ENCODE measurements at places on chromosomes 7 and 10.

DNA sequence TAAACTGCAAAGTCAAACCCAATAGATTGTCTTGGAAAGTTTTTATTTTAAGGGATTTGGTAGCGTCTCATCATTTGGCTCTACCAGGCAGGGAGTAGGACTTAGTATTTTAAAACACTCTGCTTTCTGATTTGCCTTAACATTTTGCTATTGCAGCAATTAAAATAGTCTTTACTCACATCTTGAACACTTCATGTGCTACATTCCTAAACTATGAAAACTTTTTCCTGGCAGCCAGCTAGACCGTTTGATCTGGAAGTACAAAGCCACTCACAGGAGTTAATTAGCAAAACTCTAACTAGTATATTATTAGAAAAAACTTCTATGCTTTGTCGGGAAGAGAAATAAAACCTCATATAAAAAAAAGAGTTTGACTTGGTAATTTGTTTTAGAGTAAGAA is 111.4 kb downstream of the TFPI2 start:
- no peak for DNase-seq

DNA sequence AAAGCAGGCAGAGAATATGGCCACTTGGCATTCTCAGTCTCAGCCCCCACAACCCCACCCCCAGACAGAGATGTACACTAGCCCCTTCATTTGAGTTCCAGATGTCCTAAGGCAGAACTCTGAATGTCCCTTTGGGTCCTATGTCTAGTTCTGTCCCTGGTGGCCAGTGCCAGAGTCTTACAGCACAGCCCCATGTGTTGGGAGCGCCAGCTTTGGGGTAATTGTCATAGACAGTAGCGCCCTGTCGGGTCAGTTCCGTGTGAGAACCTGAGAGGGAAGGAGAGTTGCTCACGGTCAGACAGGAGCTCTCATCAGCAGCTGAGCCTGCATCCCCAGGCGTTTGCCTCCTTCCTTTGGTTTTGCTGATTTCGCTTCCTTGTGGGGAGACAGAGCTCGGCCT is 94.9 kb upstream of the INSYN2A start:
- DNase-seq: no peak

- DNase-seq: no peak
These were observed 3.0 kb downstream of the IKZF1 start for GRCh38 chr7:50307368-50308032.

DNA sequence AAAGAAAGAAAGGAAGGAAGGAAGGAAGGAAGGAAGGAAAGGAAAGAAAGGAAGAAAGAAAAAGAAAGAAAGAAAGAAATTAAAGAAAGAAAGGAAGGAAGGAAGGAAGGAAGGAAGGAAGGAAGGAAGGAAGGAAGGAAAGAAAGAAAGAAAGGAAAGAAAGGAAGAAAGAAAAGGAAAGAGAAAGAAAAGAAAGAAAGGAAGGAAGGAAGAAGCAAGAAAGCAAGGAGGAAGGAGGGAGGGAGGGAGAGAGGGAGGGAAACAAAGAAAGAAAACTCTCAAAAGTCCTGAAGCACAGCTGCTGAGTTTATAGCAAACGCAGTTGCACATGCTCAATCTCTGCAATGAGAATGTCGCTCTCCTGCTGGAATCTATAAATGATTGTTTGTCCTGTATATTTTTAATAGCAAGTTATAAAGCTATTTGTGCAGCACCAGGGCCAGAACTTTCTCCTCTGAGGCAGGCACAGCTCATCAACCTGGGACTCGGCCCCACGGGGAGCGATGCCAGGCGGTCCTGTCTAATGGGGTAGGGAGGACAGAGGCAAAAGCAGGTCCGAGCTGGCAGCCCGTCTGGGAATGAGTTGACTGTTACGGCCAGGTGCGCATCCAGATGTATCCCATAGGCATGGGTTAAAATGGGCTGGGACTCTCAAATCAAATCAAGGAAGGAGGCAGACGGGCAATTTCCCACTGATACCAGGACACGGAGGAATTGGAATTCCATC is 118.0 kb upstream of the PFKP start:
- no peak for DNase-seq

GRCh38 chr10:12947741-12948140 is 53.8 kb downstream of the CCDC3 start:
- no peak for DNase-seq

- DNase-seq: no peak
These were observed 46.0 kb downstream of the ZNRF2 start for GRCh38 chr7:30330134-30331111.

GRCh38 chr7:104142147-104142546 is 65.7 kb downstream of the ORC5 start:
- DNase-seq: no peak

DNA sequence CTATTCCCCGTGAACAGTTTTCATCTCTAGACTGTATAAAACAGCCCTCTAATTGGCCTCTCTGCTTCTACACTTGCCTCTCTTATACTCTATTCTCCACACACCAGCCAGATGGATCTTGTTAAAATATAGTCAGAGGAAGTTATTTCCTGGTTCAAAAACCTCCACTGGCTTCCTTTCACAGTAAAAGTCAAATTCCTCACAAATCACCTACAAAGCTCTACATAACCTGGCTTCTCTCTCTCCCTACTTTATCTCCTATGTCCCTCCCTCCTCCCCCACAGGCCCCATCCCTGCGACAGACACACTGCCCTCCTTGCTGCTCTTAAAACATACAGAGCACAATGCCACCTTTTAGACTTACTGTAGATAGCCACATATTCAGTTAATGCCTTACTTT is 60.1 kb downstream of the TPK1 start:
- no peak for DNase-seq

DNA sequence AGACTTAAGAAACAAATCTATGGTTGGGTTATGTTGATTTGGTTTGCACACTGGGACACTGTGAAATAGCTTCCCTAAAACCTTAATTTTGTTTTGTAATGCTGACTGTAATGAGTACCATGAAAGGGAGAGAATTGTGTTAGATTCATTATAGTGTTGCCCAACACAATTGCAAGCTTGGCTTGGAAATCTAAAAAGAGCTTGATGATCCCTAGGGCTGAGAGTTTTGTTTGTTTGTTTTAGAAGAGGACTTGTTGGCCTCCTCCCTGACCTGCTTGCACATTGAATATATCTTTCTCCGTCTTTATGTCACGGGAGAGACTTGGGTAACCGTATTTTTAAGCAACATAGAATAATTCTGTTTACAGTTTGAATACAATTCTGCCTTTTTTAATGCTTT is 410.1 kb downstream of the ARL4A start:
- no peak for DNase-seq

DNA sequence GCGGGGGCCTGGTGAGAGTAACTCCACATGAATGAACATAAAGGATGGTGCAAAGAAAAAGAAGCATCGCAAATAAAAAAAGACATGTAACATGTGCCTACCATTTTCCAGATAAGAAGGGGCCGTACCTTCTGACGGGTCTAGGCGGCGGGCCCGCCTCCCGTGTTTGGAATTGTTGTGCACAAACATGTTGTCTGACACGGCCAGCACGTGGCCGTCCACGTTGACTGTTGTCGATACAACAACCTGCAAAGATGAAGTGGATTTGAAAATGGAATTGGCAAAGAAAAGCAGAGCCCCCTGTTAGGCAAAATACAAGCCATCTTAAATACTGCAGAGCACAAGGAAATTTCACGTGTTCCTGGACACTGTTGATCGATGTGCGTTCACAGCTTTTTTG is 90.7 kb downstream of the EBF3 start:
- DNase-seq: no peak

- DNase-seq: no peak
These were observed 149.9 kb downstream of the CRPPA start for GRCh38 chr7:16271355-16271915.

DNA sequence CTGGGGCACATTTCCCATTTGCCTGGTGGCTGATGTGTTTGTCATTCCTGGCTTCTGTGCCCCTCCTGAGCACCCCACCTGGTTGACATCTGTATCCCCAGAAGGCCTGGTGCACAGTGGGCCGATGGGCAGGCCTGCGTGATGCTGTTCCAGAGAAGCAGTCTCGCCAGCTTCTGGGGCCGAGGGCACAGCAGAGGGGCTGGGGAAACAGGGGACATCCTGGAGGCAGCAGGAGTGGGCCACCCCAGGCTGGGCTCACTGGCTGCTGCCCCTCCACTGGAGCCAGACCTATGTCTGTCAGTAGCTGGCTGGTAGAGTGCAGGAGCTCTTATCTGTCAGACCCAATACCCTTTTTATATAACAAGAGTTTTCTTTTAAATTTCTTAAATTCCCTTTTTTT is 896 bp upstream of the MYL7 start:
- no peak for DNase-seq

DNA sequence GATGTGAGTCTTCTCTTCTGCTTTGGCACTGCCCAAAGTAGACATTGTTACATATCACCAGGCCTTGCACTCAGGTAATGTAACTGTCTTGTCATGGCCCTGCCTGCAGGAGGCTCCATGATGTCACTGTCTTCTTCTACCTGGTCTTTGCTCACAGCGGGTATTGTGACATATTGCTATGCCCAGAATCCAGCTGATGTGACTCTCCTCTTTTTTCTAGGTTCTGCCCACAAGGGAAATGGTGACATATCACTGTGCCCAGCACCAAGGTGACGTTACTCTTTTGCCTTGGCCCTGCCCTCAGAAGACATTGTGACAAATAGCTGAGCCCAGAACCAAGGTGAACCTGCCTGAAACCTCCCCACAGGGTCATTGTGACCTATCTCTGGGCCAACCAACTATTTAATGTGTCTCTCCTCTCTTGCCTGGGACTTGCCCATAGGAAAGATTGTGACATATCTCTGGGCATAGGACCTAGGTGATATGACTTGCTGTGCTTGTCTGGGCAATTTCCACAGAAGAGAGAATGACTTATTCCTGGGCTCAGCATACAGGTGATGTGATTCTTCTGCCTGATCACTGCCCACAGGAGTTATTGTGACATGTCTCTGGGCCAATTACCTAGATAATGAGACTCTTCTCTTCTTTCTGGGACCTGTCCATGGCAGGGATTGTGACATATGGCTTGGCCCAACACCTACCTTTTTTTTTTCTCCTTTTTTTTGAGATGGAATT is 26.5 kb upstream of the ZNF107 start:
- DNase-seq: no peak

DNA sequence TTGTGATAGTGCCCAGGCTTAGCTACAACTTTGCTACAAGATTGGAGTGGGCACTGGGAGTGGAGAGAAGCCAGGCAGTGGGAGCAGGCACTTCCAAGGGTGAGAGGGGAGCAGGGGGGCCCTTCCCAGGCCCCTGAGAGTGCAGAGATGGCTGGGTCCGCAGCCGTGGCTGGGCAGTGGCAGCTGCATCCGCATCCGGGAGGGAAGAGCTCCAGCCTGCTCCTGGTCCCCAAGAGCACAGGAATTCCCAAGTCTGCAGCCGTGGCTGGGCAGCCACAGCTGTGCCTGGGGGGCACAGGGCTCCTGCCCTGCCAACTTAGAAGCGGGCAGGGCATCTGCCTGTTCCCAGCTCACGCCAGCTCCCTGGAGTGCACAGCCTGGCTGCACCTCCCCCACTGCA is 124.1 kb upstream of the POM121L12 start:
- DNase-seq: no peak

GRCh38 chr7:149741629-149742028 is 31.8 kb downstream of the ZNF467 start:
- DNase-seq: no peak

GRCh38 chr10:93081834-93082233 is 8.1 kb downstream of the CYP26A1 start:
- DNase-seq: no peak

GRCh38 chr7:133504825-133505224 is 251.9 kb downstream of the EXOC4 start:
- DNase-seq: no peak

DNA sequence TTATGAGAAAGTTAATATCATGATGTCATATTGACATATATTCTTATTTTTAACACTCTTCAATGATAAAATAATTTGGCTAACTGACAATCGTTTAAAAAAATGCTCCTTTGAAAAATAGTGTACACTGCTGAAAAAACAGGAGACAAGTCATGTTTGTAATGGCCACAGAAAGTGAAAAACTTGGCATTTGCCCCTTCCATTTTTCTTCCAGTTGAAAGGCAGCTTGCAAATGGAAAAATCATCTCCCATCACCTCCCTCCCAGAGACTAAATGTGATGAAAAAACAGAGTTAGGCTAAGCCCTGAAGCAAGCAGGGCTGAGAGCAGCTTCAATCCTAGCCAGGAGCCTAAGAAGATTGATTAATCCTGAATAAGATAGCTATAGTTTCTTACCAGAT is 160.4 kb downstream of the SKAP2 start:
- DNase-seq: no peak

- DNase-seq: no peak
These were observed 48.1 kb downstream of the RGS10 start for GRCh38 chr10:119494236-119495020.

- no peak for DNase-seq
These were observed 112.1 kb downstream of the SGMS1 start for GRCh38 chr10:50511492-50512213.

DNA sequence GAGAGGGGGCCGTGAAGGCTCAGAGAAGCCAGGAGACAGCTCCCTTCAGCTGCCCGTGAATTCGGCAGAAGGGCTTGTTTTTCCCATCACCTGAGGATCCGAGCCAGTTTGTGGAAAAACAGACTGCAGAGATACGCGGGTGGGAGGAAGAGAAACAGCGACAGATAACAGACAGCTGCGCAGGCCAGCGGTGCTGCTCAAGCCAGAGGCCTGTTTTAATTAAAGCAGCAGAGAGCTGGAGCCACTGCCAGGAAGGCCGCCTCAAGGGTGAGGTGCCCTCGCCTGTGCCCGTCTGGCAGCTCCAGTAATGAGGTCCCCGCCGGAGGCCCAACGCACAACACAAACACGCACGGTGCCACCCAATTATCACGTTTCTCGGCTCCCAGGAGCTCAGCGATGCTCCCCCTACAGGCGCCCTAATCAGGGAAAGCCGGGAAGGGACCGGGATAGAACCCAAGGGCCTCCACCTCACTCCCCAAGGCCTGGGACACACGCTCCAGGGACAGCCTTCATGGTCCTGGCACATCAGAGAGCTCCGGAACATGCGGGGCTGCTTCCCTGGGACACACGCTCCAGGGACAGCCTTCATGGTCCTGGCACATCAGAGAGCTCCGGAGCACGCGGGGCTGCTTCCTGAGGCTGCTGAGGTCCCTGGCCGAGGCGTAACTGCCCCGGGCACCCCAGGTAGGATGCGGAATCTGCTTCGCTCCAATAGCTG is 60.6 kb upstream of the DNAAF5 start:
- no peak for DNase-seq

DNA sequence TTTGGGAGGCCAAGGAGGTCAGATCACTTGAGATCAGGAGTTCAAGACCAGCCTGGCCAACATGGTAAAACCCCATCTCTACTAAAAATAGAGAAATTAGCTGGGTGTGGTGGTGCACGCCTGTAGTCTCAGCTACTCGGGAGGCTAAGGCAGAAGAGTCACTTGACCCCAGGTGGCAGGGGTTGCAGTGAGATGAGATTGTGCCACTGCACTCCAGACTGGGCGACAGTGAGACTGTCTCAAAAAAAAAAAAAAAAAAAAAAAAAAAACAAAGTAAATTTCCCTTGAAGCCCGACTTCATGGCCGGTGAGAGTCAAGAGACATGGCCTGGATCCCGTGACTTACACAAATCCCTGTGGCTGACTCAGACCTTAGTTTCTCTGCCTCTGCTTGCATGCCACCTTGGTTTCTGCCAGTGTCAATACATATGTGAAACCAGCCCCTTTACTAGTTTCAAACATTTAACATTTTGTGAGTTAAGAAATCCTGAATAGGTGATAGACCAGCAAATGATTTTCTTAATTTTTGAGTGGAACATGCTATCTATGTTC is 62.8 kb downstream of the ZEB1 start:
- no peak for DNase-seq
